D721Med (cell line): ENCODE measurements at places on chromosomes 7 and 10.

GRCh38 chr10:106226142-106226541, 938.4 kb downstream of the SORCS1 start:
- no peak for DNase-seq

DNA sequence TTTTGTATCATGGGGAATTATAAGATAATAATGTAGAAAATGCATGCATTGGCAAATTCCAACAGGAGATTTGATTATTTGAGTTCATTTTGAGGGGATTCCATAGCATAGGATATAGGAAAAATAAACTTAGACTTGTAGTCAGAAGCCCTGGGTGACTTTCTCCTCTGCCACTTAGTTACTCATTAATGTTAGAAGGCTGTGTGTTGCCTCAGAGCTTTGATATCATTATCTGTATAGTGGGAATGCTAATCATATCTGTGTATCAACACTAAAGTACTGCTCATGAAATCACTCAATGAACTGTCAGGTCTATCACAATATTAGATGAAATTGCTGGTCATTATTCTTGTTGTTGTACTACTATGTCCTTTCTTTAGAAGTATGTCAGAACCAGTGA, 23.0 kb upstream of the TEX47 start:
- DNase-seq = no peak

DNA sequence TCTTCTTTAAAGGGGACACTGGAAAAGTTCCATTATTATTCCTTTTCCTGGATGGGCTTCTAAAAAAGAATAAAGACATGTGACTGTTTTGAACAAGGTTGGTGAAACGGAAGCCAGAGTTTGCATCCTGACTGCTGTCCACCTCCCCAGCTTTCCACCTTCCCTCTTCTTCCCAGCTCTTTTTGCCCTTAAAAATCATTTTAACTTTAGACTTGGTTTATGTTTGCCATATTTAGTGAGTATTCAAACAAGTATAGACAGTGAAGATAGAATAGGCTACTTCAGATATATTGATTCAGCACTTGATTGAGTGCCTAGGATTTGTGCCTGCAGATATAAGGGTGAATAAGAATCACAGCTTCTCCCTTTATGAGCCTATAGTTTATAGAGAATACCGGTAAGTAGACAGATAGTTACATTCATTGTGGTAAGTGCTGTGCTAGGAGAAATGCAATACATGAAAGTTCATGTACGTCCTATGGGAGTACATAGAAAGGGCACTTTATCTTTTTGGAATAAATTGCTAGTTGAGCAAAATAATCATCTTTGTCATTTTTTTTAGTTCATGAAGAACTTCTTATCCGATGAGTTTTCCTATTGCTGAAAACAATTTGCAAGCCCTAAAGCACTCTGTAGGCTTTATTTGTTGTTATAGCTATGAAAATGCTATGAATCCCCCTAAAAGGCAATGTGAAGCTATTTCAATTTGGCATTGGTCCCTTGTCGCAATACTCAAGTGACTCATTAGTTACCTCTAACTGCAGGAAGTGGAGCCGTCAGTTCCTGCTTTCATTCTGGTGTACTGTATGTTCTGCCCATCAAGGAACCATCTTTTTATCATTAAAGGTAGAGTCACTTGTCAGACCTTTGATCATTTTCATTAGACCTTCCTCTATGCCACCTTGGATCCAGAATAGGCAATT, 57.2 kb upstream of the STRIP2 start:
- no peak for DNase-seq

DNA sequence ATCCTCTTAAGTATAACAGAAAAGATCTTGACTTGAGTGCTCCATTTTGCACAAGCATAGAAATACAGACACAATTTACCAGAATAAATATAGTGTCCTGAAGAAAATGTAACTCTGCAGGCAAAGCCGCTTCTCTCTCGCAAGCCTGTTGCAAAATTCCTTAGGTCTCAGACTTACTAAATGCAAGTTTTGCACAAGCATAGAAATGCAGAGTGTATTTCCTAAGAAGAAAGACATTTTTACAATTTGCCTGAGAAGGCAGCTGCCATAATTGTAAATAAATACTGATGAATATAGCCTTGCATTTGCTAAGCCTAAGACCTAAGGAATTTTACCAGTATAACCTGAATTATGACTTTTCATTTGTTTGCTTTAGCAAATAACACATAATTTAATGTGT, 67.1 kb downstream of the AGMO start:
- DNase-seq = no peak

GRCh38 chr7:117875566-117875965, 2.3 kb upstream of the CTTNBP2 start:
- DNase-seq = no peak

DNA sequence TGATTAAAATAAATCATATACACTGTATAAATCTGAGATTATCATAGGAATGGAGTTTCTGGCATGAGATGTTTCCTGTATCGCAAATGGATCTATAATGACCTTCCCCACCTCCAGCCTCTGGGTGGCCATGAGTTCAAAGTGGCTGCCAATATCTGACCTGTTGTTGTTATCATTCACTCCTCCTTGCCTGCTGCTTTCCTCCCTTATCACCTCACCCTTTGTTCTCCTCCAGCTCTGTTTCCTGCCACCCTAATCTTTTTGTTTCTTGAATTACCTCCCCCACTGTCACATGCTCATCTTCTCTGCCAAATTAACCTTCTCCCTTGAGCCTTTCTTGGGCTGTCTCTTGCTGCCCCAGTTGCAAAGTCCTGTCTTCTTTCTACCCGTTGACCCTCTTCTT, 12.0 kb downstream of the SCD start:
- no peak for DNase-seq

GRCh38 chr7:32074787-32075585, 4.8 kb upstream of the PDE1C start:
- DNase-seq = no peak

DNA sequence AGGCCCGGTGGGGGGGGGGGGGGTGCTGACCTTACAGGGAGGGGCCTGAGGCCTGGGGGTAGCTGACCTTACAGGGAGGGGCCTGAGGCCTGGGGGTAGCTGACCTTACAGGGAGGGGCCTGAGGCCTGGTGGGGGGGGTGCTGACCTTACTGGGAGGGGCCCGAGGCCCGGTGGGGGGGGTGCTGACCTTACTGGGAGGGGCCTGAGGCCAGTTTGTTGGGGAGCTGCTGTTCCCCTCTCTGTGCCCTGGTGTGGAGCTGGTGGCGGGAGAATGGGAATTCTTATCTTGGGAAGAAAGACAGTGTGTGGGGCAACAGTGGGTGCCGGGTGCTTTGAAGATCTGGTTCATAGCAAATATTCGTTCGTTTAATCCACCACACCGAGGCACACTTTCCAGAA, 46.6 kb upstream of the CFAP46 start:
- no peak for DNase-seq

- DNase-seq = no peak
Measured at GRCh38 chr10:1448252-1448930, 288.9 kb downstream of the ADARB2 start.

GRCh38 chr7:40008223-40008815, 58.3 kb downstream of the CDK13 start:
- no peak for DNase-seq

DNA sequence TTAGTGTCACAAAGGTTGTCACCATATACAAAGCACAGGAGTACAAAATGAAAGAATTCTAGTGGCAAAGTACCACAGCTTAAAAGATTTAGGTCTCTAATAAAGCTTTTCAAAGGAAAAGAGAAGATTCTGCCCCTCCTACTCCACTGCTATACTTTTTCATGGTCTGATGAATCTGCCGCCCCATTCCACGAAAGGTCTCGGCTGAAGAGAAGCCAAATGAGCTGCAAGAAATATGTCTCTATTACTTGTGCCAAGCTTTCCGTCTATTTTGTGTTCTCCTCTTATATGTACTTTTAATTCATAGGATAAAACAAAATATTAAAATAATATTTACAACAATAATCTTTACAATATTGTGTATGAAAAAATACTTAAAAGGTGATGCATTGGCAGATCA, 222.6 kb downstream of the ANK3 start:
- DNase-seq = no peak

GRCh38 chr7:110835849-110836248, 255.1 kb upstream of the LRRN3 start:
- no peak for DNase-seq

GRCh38 chr10:30784524-30784896, 155.0 kb upstream of the LYZL2 start:
- DNase-seq = no peak

- DNase-seq = no peak
Measured at GRCh38 chr7:26950889-26951288, 86.5 kb upstream of the SKAP2 start.

DNA sequence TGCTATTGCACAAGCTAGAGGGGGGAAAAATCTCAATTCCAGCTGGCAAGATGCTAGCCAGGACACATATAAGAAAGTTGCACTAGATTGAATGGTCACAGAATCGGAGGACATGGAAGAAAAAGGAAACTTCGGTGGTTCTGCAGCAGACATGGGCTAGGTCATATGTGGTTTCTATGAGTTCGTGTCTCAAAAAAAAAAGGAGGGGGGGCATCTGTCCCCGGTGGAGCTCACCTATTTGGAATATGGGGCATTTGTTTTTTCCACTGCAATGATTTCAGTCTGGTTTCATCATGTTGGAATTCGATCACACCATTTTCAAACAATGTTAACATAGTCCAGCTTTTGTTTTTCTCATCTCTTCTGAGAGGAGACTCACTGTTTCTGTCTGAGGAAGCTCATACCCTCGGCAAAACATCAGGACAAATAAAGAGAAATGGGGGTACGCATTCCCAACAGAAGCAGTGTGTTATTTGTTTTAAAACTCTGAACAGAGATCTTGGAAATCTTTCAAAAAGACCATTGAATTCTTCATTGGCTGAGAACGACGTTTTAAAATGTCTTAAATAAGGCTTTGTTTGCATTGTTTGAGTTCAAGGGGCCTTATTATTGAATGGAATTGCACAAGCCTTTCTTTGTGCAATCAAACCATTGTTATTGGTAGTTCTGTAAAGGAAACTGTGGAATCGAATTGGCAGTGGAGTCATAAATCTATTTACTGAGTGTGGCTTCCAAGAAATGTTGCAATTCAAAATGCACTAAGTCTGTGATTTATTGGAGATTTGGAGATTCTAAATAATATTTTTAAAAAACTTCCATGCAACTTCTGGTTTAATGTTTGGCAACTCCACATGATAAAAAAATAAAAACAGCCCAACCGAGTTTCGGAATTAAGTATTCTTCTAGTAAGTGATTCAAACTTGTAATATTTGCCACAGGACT, 173.2 kb downstream of the RTKN2 start:
- no peak for DNase-seq

DNA sequence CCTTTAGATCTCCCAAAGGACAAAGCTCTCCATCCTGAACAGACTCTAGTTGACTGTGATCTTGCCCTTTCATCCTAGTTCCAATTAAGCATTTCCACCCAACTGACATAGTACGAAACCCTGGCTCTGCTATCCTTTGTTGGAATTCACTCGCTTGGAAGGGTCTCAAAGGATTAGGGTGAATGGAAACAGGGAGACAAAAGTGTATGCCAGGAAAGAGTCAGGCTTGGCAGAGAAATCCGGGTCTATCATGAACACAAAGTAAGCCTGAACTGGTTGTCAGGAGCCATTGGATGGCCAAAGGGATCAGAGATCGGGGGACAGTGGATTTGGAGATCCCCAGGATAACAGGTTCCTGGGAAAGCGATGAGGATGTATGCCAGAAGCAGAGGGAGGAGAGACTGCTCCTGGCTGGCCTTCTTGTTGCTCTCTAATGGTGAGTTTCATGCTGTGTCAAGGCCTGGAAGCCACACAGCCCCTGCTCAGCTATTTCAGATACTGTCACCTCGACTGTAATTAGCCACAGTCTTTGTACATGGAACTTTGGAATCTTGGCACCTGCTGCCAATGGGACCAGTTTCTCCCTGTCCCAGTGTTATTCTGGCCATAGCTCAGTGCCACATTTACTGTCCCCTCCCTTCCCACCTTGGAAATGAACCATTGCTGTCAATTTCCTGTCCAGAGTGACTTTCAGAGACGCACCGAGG, 1168.7 kb upstream of the AUTS2 start:
- no peak for DNase-seq

DNA sequence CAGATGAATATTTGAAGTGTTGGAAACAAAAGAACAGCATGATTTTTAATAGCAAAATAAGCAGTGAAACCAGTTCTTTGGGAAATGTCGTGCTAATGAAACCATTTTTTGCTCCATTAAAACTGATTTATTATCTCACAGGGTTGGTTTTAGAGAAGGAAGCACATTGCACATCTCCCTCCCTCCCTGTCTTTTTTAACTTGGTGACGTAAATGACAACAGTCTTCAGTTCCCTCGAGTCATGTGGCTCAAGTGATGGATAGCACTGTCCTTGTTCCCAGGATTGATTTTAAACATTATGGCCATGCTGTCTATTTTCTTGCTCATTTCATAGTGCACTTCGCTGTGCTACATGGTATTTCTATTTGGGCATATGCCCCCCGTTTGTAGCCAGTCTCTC, 105.9 kb downstream of the DOCK1 start:
- DNase-seq = no peak

DNA sequence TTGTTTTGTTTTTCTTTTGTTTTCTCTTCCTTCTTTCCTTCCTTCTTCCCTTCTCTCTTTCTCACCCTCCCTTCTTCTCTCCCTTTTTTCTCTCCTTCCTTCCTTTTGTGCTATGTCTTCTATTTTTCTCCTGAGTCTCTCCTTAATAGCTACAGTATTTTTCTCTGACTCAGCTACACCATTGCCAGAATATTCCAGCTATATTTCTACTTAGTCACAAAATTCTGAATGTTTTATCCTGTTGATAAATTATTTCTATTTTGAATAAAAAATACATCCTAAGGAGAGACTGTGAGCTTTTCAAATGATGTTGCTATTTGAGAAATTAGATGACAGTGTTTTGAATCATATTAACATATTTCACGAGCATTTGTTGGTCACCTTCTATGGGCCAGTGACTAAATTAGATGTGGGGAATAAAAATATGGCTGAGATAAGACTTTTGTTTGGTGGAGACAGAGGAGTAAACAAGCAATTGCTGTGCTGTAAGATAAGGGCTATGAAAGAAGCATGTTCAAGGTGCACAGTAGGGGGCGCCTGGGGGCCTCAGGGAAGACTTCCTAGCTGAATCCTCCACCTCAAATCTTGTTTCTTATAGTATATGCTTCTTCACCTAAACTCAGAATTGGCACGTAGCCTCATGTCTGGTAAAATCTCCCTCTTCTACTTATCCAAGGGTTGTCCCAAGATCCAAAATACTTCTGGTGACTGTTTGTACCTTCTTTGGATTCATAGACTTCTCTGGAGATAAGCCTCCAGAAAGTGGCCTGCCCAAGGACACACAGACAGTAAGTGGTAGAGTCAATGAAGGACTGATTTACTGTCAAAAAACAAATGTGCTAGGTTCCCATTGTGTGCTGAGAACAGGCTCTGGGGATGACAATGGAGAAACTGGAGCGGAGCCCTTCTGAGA, 115.5 kb upstream of the CREB5 start:
- DNase-seq = no peak

DNA sequence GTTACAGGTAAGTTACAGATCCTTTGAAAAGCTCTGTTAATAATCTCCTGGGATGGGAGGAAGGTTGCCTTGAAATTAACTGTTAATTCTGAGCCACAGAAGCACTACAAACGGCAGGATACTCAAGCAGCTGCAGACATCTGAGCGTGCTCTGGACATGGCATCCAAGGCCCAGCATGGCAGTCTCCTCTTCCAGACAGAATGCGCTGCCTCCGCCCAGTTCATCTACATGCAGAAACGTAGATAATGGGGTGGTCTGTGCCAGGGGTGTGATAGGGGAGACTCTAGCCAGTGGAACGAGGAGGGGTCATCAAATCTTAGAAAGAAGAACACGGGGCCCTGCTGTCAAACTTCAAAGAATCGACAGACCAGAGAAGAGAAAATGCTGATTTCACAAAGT, 13.8 kb downstream of the VIPR2 start:
- DNase-seq = no peak

GRCh38 chr10:128734734-128735133, 608.5 kb upstream of the MKI67 start:
- DNase-seq = no peak
